Transverse colon (tissue), 4 donors: ENCODE measurements at places on chromosomes 7 and 10. TPM values are rescaled to one million over a fixed set of nuclear protein-coding genes. Genes with fewer than 3 reads are reported as not detected.

The CADPS2 gene
- total RNA-seq = 9.0 TPM

The HYAL4 gene
- total RNA-seq = not detected

The TET1 gene
- 1.5 TPM for total RNA-seq

The IQUB gene
- total RNA-seq = not detected

DNA sequence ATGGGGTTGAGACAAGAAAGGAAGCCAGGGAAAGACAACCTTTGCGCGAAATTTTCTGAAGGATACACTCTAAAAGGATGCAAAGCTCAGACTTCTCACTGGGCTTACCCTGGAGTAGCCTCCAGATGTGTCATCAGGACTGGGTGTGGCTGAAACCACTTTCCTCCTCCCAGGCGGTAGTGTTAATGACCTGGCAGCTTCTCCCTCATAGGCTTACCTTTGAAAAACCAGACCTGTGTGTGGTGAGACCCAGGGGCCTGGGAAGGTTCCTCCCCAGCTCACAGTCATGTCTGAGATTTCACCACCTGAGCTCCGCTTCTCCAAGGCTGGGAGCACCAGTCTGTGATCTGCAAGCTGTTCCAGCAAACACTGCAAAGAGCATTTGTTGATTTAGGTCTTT is 93.7 kb downstream of the EPC1 start:
- DNase-seq = peak; percentile 60

DNA sequence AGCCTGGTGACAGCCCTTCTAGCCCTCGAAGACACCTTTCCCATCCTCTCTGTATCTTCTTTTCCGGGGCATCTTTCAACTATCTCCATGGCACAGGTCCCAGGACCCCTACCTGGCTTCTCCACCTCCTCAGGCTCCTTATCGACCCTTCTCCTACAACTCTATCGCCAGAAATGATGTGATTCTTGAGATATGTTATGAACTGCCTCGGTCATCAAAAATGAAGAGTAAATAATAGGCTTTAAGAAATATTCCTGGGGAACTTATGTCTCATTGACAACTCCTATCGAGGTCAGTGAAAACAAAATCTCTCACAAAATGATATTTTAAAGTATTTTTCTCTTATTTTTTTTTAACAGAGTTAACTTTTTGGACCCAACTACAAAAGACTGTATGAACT is 405.5 kb upstream of the SHH start:
- no peak for DNase-seq

DNA sequence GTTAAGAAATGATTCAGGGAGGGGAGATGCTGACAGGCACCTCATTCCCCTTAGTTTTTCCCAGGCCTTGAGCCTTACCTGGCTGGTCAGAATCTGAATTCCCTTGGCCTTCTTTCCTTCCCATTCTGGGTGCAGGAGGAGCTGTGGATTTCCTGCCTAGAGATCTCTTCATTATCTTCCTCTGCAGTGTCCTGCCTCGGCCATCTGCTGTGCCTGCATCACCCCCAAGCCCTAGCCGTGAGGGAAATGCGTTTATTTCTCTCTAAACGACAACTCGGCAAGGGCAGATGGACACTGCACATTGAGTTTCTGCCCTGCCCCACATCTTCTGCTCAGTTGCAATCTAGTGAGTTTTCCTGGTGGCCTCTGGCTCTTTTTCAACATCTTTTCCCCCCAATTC is 26.7 kb downstream of the ZCWPW1 start:
- no peak for DNase-seq

DNA sequence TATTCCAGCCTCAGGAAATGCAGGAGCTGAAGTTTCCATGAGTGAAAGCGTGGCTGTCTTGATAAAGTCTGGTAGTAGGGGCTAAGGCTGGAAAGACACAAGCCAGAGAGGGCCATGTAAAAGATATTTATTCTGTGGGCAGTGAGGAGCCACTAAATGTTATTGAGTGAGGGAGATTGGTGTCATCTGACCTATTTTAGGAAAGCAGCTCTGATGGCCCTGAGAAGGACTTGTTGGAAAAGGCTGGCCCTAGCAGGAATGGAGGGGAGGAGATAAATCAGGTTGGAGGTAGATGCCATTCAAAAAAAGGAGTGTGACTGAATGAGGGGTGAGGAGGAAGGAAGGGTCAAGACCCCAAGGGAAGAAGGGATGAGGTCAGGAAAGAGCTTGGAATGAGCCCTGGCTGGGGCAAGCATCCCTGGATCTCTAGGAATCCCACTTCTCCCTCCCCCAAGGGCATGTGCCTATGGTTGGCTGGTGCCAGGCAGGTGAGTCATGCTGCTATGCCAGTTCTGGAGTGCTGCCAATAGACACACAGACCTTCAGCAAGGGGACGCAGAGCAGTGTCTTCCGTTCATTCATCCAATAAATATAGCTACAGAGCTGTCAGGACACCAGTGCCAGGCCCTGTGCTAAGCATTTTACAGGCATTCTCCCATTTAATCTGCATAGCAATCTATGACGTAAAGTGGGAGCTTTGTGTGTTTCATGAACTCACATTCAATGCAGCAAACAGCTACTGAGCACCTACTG is 2.0 kb downstream of the ANKRD2 start:
- peak; percentile 52 for DNase-seq

- no peak for DNase-seq
Observed at GRCh38 chr7:21771906-21772610, 173.6 kb downstream of the CDCA7L start.

- DNase-seq = no peak
Observed at GRCh38 chr10:123327450-123327849, 173.2 kb downstream of the BUB3 start.

DNA sequence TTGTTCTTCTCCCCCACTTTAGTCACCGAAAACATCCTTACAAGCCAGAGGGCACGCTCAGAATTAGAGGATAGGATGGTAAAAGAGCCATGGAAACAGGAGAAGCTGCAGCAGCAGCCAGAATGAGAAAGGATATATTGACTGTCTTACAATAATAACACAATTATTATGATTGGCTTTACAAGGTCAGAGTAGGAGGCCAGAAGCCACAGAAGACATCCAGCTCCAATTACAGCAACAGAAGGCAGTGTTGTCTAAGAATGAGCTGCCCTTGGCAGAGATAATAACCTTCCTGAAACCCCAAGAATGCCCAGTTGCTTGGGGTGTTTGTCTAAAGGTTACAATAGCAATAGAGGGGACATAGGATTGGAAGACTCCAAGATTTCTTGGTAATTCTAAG is 168.8 kb downstream of the C1GALT1 start:
- DNase-seq = no peak
